ENCODE measurements at places on chromosomes 12 and 14.
A peak's percentile ranks its signal among the peaks of the same experiment; 100 is the strongest.

DNA sequence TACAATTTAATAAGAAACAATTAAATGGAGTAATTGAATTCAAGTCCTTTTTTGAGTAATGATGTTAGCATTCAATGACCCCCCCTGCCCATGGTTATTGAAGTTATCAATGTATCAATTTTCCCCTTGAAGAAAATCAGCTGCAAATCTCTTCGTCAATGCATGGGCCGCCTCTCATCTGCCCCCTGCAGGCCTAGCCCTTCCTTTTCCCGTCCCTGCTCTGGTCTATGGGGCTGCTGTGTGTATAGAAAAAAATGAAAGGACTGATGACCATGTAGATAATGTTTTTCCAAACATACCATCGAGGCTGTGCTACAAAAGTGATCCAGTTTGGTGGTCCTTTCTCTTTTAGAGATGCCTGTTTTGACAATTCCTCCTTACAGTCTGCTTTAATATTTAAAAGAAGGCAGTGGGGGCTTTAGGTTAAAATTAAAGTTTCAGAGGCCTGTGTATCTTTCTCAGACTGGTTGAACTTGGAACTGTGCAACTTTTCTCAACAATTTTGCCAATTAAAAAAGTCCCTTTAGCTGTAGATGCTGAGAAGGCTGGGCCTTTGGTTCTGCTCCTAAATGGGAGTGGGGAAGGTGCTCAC, 98.4 kb downstream of the APAF1 start:
- DNase-seq: peak; percentile 12

- no peak for DNase-seq
Measured at GRCh38 chr14:93126111-93126510, 10.4 kb upstream of the ITPK1 start.

- no peak for DNase-seq
Measured at GRCh38 chr14:31084385-31084784, 58.2 kb upstream of the STRN3 start.

DNA sequence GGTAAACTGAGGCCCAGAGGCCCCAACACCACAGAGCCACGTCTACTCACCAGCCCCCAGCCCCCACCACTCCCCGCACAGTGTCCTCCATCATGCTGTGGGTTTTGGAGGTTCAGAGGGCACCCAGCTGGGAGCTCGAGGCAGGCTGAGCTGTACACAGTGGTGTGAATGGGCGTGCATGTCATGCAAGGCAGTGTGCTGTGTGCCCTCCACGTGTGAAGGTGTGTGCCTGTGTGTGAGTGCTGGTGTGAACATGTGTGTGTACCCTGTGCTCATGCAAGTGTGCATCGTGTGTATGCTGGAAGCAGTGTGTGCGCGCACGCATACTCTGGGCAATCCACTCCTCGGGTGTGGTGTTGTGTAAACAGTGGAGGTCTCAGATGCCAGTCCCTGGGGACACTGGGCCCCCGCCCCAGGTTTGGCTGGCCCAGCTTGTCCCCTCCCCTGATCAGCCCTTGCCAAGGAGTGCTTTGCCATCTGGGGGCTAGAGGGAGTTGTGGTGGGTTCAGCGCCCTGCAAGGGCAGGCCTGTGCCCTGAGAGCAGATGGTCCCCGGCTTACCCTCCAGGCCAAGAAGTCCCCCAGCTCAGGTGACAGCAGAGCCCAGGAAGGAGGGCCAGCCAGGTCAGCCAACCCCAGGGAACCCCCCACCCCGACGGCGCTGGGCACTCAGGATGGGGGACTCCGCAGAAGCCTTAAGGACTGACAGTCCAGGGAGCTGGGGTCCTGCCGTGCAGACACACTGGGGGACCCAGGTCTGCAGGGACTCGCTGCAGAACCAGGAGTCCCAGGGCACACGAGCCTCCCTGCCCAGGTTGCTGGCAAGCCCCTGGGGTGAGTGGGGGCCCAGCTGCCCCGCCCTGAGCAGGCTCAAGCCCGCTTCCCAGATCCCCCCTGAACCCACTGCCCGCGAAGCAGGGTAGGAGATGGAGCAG, 23.8 kb upstream of the GPR132 start:
- DNase-seq: no peak

DNA sequence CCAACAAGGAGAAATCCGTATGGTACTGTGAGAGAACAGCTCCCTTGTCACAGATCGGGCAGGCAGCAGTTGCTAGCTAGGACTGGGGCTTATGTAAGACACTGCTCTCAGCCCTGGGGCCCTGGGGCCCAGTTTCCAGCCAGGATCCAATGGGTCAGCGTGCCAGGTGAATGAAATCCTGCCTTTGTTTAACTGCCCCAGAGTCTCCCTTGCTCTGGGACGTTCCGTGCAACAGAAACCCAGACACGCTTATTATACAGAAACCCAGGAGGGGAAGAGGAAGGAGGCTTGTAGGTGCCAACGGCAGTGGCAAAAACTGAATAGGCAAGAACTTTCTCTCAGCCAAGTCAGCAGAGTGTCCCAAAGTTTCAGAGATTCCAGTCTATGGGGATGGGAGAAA, 110.6 kb downstream of the DIO2 start:
- no peak for DNase-seq

GRCh38 chr14:24712374-24712773, 78.4 kb upstream of the GZMB start:
- DNase-seq: no peak

DNA sequence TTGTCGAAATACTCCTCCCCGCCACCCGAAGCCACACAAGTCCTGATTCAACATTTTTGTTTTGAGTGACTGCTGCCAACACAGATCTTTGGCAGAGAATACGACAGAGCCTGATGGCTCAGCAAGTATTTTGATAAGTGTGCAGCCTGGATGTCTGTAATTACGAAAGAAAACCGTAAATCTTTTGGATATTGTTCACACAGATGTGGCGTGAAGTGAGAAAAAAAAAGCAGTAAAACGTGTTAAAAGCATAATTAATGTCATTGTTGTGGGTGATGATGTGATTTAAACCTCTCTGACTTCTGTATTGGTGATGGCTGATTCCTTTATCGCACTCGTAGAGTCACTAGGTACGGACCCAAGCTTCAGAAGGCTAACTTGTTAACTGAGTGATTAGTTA, 98.7 kb downstream of the PHETA1 start:
- DNase-seq: no peak

DNA sequence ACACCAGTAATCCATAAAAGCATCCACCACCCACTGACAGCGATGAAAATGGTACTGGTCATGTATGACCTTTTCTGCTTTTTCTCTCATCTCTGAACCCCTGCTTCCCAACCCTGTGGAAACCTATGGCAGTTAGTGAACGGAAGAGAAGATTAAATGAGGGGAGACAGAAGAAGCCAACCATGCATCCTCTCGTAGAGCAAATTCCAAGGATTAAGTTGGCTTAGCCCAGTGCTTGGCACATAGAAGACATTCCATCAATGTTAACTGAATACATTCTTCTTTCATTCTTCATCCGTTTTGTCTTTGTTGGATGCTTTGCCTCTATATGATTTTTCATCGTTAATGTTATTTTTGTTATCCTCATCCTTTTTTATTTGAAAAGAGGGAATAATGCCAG, 339.7 kb upstream of the FLRT2 start:
- no peak for DNase-seq

- no peak for DNase-seq
Measured at GRCh38 chr12:93466625-93467350, 526 bp upstream of the MRPL42 start.

Data from MV-4-11 (cell line).